Central memory CD8-positive, alpha-beta T cell (primary cell): ENCODE measurements at places on chromosomes 3 and 15.

DNA sequence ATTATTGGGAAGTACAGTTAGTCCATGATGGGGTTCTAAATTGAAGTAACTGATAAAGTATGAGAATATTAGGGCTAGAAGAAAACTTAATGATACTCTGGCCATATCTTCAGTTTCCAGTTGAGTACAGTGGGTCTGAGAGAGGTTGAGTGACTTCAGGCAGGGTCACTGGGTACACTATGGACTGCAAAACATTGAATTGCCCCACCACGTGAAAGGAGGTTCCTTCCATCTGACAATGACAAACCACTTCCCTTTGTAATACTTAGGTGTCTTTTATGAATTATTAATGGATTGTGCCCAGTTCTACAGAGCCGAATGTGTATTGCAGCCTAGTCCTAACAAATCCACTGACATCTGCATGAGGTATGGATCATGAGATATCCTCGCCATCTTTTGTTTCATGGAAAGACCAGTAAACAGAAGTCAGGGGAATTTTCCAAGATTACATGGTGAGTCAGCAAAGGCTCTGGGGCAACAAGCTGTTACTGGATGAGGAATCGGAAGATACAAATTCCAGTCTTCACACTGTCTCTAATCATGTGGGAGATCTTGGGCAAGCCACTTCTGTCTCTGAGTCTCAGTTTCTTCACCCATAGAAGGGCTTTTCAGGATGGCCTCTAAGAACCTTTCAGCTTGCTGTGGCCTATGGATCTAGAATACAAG lies 66.5 kb upstream of the BCL6 start:
- DNase-seq: no peak

- DNase-seq: no peak
Observed at GRCh38 chr3:133973249-133973980, 56.3 kb downstream of the SLCO2A1 start.

DNA sequence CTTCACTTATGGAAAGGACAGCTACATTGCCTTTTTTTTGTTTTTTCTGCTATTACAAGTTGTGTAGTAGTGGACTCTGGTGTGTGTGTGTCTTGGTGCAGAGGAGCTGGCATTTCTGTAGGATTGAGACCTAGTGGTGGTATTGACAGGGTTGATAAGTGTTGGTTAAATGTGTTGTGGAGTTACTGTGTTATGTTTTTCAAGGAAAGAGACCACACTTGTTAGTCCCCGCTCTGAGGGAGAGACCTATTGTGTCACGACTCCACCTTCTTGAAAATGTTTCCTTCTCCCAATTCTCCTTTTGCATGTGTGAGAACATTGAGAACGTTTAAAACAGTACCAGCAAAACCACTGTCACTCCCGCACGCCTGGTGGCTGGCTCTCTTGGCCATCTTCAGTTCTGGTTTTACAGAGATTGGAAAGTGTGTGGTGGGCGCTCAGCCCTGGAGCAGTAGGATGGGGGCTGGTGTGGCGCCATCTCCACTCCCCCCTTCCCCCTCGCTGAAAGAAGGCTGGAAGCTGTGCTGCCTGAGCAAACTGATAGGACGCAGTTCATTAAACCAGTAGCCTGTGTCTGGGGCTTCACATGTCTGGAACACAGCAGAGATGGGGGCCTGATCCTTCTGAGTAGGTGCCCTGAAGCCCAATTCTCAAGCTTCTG lies 5.5 kb downstream of the KLF13 start:
- no peak for DNase-seq

GRCh38 chr3:113649174-113649845 lies 47.1 kb downstream of the USF3 start:
- DNase-seq: no peak

- DNase-seq: no peak
Observed at GRCh38 chr3:37934631-37935289, 55.8 kb upstream of the VILL start.

DNA sequence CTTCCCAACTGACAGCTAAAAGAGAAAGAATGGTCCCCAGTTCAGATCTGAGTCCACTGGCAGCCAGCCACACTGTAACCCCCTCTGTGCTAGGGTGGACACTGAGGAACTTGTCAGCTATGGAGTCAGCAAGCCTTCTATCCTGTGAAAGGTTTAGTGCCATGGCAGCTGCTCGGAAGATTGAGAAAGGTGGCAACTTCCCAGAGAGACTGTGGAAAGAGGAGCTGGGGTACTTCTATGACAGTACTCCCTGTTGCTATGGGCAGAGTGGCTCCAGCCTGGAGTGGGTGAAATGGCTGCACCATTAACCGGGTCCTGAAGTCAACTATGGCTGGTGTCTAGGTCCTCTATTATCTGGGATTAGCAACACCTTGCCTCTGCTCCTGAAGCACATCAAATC lies 447.2 kb downstream of the EPHB1 start:
- no peak for DNase-seq

DNA sequence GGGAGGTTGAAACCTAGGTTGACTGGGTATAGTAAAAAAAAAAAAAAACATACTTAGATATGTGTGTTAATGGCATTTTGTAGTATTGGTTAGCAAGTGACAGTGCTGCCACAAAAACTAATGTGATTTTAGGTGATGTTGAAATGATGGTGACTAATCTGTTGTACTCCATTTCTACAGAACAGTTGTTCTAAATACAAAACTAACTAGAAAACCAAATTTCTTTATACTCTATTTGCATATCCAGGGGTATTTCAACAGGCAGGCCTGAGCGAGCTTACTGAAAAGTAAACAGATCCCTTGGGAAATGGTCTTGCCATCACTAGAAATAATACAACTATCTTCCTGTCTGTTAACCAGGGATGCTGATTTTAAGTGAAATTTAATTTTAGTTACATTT lies 20.5 kb downstream of the TSC22D2 start:
- DNase-seq: no peak

DNA sequence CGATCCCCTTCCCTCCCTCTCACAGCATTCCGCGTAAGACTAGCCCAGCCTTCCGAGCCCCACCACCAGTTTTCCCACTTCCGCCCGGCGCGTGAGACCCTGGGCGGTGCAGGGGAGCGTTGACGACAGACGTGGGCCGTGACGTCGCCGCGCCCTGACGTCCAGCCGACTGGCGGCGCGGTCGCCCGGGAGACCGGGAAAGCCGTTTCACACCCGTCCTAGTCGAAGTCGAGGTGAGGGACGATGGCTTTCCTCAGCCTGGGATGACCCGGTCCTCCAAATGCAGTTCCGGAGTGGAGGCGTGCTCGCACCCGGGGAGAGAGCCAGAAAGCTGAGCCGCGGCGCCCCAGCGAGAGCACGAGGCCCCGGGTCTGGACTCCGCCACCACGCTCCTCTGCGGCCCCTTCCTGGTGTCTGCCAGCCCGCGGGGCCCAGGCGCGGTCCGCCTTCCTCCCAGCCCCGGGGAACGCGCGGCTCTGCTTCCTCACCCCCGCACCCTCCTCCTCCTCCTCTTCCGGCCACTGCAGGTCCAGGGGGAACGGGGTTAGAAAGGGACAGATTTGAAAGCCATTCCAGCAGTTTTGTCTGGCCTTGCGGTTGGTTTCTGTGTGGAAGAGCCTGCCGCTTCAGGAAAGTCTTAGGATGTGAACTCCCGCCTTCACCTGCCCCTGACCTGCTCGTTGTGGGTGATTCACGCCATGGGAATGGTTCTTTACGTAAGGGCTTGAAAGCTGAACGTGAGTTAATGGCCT lies at the start of gene LEKR1:
TSS of gene LEKR1 (plus strand) at position 210 of the 752 bp plus-strand sequence. CDS start 2,977 bp downstream, outside the sequence.
- peak; percentile 37 for DNase-seq
